ENCODE measurements at places on chromosomes 5 and 9. TPM values are rescaled to one million over a fixed set of nuclear protein-coding genes. Genes with fewer than 3 reads are reported as not detected.

Gene FAM78A
- 31.8 TPM for total RNA-seq

DNA sequence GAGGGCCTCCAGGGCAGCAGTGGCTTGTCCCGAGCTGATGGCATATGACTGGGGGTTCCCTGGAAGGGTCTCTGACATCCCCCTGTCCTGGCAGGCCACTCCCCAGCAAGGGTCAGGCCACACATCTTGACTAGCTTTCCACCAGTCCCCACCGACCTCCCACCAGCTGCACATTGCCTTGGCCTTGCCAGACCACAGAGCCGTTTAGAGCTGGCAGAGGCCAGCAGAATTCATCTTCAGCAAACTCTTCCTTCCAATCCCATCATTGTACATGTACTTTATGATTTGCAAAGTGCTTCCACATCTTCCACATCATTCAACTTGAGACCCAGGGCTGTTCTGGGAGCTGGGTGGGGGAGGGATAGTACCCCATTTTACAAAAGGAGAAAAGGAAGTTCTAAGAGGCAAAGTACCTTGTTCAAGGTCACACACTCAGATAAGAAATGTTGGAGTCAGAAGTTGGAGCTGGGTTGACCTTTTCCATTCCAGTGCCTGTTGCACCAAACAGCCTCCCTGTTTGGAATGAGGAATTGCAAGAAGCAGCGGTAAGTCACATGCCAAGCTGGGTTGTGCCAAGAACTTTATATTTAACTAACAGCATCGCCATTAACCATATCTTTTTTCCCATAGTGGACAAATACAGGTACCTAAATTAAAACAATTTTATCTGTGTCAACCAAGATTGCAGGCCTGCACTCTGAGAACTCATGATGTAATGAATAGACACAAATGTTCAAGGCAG is 25.8 kb upstream of the COL15A1 start:
- H3K4me1 ChIP-seq: no peaks in the 10 kb centered on the region
- H3K4me3 ChIP-seq: no peak overlapping the region
- no peaks in the 10 kb centered on the region for H3K27me3 ChIP-seq
- DNase-seq: no peak
- H3K27ac ChIP-seq: peak overlapping the region; percentile 26
- H3K36me3 ChIP-seq: no peaks in the 10 kb centered on the region

DNA sequence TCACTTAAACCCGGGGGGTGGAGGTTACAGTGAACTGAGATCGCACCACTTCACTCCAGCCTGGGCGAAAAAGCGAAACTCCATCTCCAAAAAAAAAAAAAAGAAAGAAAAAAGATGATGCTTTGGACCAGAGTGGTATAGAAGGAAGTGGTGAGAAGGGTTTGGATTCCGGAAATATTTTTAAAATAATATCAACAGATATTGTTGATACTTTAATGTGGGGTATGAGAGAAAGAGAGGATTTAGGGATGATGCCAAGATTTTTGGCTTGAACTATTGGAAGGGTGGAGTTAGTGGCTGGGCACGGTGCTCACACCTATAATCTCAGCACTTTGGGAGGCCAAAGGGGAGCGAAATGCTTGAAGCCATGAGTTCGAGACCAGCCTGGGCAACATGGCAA is 49.6 kb upstream of the PLIN2 start:
- DNase-seq: no peak
- no peak overlapping the region for H3K27ac ChIP-seq
- H3K27me3 ChIP-seq: no peaks in the 10 kb centered on the region
- H3K36me3 ChIP-seq: no peaks in the 10 kb centered on the region
- no peaks in the 10 kb centered on the region for H3K4me1 ChIP-seq

DNA sequence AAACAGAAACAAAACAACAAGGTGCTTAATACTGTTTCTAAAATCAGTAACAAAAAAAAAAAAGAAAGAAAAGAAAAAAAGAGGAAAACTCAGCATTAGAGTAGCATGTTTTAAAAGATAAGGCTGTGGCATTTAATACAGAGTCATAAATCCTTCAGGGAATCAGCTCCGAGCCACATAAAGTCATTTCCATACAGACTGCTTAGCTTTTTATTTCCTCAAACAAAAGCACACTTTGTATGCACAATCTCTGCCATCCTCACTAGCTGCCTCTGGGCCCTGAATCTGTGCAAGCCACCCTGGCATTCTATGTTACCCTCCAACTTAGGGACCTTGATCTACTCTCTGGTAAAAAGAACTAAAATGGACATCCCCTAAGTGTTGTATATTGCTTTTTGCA is 87.6 kb downstream of the SEMA6A start:
- H3K4me3 ChIP-seq: no peak overlapping the region
- peaks cover 4% of the 10 kb centered on the region for H3K4me1 ChIP-seq
- H3K27ac ChIP-seq: no peak overlapping the region
- DNase-seq: no peak
- no peaks in the 10 kb centered on the region for H3K27me3 ChIP-seq

Gene DMRTA1
- 0.43 TPM for total RNA-seq

DNA sequence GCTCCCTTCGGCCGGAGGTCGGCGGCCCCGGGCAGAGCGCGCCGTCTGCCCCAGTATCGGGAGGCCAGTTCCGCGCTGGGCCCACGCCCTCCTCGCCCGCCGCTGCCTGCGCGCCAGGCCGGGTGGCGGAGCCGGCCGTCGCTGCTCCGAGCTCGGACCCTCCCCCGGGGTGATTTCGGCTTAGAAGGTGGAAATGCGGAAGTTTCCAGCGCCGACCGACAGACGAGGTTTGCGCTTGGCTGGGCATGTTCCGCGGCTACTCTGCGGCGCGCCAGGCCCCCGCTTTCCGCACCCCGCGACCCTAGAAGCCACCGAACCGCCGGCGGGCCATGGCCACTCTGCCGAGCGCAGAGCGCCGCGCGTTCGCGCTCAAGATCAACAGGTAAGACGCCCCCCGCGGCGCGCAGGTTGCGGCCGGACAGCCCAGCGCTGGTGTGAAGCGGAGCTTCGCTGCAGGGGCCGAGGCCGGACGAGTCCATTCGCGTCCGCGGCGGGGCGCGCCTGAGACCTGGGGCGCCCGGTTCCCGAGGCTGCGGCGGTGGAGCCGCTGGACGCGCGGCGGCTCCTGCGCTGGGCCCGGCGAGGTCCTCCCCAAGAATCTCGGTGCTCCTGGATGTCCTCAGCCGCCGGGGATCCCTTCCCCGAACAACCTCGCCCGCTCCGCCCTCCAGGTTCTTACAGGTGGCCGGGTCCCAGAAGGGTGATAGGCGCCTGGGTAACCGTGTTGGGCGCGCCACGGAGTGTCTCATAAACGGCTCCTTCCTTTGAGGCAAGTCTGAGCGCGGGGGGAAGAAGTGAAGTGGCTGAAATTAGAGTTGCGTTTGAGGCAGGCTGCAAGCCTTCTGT is at the start of gene DOCK8:
DOCK8 (plus strand) TSS at position 218 of the 846 bp plus-strand sequence; CDS start at position 330, 112 bp downstream.
- H3K27ac ChIP-seq: peak within 1 kb of the TSS; percentile 73
- peak within 1 kb of the TSS; percentile 43 for H3K4me3 ChIP-seq
- no peaks in the 10 kb centered on the region for H3K36me3 ChIP-seq
- H3K27me3 ChIP-seq: no peaks in the 10 kb centered on the region
- no peaks in the 10 kb centered on the region for H3K4me1 ChIP-seq

- no peaks in the 10 kb centered on the region for H3K27me3 ChIP-seq
- H3K4me3 ChIP-seq: no peak overlapping the region
- peaks cover 30% of the 10 kb centered on the region for H3K4me1 ChIP-seq
- no peak for DNase-seq
Observed at GRCh38 chr5:180329606-180330269, 23.4 kb downstream of the GFPT2 start.

DNA sequence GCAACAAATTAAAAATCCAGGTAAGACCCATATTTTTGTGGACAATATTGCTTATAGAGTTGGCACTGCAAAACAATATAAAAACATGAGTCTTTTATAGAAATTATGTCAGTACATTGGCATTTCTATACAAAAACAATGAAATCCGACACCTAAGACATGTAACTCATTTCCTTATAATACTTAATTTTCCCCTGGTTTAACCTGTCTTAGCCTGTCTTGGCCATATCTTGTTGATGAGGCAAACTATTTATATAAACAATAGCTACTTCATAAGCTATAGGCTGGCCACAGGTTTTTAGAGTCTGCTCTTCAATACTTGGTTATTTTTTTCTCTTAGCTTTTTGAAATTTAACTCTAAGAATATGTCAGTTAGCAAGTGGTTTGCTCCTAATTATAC is 44.7 kb upstream of the IZUMO3 start:
- no peaks in the 10 kb centered on the region for H3K4me1 ChIP-seq
- no peaks in the 10 kb centered on the region for H3K27me3 ChIP-seq
- no peaks in the 10 kb centered on the region for H3K36me3 ChIP-seq

DNA sequence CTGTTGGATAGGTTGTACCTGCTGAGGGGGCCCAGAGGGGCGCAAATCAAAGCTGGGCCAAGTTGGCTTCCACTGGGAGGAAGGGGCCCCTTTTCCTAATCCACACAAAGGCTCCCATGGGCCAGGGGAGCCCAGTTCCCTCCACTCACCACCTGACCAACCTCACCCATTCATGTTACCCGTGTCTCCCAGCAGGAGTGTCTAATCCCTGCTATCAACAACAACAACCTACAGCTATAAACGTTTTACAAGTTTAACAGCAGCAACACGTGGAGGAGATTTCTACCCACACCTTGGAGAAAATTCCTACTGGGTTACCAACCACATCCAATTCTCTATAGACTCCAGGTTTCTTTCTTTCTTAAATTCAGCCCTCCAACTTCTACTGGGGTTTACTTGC is 216.2 kb downstream of the SLIT3 start:
- no peaks in the 10 kb centered on the region for H3K27me3 ChIP-seq
- no peak for DNase-seq
- no peak overlapping the region for H3K4me3 ChIP-seq
- H3K36me3 ChIP-seq: no peaks in the 10 kb centered on the region

DNA sequence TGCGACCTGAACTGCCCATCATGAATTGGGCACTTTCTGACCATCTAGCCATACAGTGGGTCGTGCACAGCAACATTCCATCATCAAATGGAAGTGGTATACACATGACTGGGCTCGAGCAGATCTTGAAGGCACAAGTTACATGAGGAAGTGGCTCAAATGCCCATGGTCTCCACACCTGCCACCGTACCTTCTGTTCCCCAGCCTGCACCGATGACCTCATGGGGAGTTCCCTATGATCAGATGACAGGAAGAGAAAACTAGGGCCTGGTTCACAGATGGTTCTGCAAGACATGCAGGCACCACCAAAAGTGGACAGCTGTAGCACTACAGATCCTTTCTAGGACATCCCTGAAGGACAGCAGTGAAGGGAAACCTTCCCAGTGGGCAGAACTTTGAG is 21.8 kb downstream of the MTMR12 start:
- H3K27ac ChIP-seq: no peak overlapping the region
- no peak overlapping the region for H3K4me3 ChIP-seq
- peaks cover 9% of the 10 kb centered on the region for H3K36me3 ChIP-seq
- H3K4me1 ChIP-seq: peaks cover 22% of the 10 kb centered on the region
- no peaks in the 10 kb centered on the region for H3K27me3 ChIP-seq
- DNase-seq: no peak

All from right atrium auricular region (tissue), 2 donors.